ENCODE measurements at places on chromosomes 12 and 14.

DNA sequence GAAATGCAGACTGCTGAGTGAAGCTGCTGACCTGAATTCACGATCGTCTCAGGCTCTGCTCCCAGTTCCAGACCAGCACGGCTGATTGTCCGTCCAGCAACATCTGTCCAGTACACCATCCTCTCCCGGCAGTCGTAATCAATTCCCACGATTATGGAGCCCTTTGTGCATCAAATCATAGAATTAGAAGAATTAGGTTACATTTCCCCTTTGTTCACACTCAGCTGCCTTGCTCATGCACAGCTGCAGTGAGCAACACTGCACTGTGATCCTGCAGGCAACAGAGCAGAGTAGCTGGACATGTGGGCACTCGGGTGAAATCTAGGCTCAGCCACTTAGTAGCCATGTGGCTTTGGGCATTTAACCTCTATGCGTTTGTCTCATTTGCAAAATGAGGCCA is 22.2 kb downstream of the RTRAF start:
- DNase-seq = no peak

- DNase-seq = no peak
Measured at GRCh38 chr14:90871605-90872233, 55.5 kb upstream of the TTC7B start.

- no peak for DNase-seq
Measured at GRCh38 chr12:92568691-92569090, 134.1 kb upstream of the PLEKHG7 start.

DNA sequence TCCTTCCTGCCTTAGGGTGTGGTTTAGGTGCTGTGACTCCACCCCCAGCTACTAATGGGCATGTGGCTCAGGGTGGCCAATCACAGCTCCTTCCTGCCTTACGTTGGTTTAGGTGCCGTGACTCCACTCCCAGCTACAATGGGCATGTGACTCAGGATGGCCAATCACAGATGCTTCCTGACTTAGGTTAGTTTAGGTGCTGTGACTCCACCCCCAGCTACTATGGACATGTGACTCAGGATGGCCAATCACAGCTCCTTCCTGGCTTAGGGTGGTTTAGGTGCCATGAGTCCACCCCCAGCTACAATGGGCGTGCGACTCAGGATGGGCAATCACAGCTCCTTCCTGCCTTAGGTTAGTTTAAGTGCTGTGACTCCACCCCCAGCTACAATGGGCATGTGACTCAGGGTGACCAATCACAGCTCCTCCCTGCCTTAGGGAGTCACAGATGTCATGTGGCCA is 163.9 kb downstream of the TBX5 start:
- DNase-seq = no peak

- DNase-seq = no peak
Measured at GRCh38 chr12:43306066-43306465, 245.9 kb downstream of the ADAMTS20 start.

- peak; percentile 69 for DNase-seq
Measured at GRCh38 chr14:68853749-68854148, 60.9 kb upstream of the ZFP36L1 start.

DNA sequence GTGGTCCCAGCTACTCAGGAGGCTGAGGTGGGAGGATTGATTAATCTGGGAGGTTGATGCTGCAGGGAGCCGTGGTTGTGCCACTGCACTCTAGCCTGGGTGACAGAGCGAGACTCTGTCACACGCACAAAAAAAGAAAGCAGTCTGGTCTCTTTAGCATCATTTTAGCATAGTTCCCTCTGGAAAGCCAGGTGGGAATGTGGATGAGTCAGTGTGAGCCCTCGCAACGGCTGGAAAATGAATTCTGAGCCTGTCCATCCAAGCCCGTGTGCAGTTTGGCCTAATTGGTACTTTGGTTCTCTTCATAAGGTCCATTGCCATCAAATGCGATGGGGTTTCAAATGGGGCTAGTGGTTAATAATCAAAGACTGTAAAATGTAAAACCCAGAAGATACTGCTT is 2.4 kb downstream of the MYL2 start:
- no peak for DNase-seq

- peak; percentile 84 for DNase-seq
Measured at GRCh38 chr12:53068811-53069585, 10.2 kb downstream of the SPRYD3 start.

DNA sequence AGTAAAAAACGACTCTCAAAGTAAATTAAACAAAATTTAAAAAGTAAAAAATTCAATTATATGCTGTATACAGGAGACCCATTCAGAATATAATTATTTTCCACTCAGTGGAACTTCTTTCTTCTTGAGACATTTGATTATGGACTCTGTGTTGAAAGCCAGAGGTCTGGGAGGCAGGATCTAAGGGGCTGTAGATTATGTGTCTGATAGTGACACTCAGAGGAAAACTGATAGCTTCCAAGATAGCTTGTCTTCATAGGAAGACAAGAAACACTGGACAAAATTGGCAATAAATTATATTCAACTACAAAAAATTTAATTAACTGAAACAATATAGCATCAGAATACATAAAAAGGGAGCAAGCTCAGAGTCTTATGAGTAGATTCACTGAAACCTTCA is 135.8 kb downstream of the KITLG start:
- DNase-seq = no peak

DNA sequence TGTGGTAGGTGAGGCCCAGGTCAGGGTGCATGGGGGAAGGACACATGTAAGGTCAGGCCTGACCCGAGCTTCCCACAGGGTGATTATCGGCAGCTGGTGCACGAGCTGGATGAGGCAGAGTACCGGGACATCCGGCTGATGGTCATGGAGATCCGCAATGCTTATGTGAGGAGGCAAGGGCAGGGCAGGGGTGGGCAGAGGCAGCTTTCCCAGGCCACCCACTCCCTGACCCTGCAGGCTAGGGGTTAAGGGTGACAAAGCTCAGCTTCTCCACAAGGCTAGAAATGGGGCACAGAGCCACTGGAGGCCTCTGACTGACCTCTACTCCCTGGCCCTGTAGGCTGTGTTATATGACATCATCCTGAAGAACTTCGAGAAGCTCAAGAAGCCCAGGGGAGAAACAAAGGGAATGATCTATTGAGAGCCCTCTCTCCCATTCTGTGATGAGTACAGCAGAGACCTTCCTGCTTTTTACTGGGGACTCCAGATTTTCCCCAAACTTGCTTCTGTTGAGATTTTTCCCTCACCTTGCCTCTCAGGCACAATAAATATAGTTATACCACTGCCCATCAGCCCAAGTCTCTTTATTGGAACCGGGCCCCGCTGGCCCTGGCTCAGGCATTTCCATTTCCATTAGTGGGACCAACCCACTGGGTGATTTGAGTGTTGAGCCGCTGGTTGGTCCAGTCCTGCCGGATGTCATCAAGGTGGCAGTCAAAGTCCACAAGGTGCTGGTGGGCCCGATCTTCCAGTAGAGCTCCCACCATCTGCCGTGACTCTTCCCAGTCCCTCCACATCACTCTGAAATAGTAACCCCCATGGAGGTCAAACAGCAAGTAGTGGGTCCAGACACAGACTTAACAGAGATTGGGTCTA is 2.6 kb downstream of the PSME1 start:
- no peak for DNase-seq

DNA sequence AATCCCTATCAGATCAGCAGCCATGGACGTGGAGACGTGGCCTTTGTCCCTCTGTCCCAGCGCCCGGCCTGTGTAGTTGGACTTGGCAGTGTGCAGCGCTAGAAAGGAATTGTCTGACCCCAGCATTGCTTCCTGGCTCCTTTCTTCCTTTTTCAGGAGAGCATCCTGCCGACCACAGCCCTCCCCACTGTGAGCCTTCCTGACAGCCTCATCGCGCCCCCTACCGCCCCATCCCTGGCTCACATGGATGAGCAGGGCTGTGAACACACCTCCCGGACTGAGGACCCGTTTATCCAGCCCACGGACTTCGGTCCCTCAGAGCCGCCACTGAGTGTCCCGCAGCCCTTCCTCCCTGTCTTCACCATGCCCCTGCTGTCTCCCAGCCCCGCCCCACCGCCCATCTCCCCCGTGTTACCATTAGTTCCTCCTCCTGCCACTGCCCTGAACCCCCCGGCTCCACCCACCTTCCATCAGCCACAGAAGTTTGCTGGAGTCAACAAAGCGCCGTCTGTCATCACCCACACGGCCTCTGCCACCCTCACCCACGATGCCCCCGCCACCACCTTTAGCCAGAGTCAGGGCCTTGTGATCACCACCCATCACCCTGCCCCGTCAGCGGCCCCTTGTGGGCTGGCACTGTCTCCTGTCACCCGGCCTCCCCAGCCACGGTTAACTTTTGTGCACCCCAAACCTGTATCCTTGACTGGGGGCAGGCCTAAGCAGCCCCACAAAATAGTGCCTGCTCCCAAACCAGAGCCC is 40.6 kb downstream of the IL31 start:
- no peak for DNase-seq

DNA sequence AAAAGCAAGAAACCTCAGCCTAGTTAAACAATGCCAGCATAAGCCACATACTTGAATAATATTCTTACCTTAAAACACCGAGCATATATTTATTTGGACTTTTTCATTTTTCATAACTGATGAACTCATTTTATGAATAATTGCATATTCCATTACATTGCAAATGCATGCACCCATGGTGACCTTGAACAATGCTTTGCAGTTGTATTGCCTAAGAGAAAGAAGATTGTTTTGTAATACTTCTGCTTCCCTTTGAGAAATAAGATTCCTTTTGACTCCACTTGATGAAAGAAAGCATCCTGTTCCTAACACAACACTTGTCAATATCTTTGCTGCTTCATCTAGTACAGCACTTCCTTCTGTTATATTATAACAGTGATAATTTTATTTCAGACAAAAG is 1182.2 kb downstream of the FLRT2 start:
- DNase-seq = no peak

DNA sequence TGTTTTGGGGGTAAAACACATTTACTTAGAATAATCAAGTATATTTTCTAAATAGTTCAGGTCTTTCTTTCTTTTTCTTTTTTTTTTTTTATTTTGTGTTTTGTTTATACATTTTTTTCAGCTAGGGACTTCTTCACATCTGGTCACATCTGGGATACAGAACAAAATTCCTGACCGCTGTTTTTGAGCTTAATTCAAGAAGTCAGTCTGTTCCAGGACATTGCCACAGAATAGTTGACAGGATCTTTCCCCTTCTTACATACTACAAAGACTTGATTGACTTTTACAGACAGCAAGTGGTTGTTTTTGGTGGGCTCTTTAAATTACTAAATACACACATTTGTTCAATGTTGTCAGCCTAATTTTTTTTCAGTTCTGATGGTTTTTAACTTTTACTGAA is 41.8 kb upstream of the DCN start:
- no peak for DNase-seq

DNA sequence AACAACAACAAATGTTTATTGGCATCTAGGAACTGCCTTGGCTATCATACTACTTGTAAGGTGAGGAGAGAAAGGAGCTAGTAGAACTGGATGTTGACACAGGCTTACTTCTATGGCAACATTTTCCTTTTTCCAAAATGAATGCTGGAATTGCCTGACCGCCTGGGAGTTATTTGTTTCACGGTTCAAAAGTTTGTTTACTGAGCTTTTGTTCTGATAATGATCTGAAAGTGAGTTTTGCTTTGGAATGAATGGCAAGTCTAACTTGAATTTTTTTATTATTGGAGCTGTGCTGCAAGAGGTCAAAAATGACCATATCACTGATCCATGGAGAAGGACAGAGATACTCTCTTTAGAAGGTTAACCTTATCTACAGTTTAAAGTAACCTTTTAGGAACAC is 183.5 kb upstream of the CAND1 start:
- no peak for DNase-seq

GRCh38 chr14:54944737-54945391 is 42.2 kb upstream of the GCH1 start:
- no peak for DNase-seq

DNA sequence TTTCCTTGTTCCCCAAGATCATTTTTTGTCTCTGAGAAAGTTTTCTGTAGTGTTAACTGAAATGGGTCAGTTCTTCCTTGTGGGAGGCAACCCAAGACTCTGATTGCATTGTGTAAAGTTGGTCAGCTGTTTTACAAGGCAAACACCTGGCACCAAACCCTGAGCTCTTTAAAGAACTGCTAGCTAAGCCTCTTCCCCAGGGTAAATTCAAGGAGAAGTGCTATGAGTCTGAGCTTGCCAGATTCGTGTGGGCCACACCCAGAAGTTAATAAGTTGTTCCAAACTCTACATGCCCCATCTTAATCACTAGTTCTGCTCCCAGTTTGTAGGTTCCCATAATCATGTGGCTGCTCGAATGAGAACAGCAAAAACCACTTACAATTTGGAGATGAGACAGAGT is 214.5 kb downstream of the BTG1 start:
- no peak for DNase-seq

DNA sequence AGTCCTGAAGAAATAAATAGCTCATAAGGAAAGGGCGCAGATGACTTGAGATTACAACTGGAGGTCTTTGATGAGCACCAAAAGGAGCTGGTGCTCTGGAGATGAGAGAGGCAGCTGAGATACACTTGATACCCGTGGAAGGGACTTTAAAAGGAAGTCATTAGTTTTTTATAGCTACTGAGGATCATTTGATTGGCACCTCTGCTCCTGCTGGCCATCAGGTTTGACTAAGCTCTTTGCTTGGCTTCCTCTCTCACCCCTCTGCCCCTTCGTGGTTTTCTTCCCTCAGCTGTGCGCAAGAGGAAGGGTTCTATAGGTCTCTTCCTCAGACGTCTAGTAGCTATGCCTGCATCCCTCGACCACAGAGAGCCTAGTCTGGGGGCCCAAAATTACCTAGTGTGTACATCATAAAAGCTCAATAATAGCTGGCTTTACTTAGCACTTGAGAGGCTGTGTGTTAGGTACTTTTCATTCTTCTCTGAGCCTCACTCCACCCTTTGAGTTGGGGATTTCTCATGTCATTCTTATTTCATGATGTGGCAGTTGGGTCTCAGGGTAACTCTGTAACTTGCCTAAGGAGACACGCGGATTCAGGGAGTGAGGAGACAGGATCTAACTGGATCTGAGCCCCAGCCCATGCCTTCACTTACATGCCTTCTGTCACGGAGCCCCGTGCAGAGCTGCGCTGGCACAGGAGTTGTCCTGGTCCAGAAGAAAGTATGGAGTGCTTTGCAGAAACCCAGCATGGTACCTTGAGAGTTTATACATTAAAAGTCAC is 68.4 kb upstream of the ASPG start:
- no peak for DNase-seq

- DNase-seq = no peak
Measured at GRCh38 chr12:4141348-4142270, 132.0 kb upstream of the CCND2 start.

DNA sequence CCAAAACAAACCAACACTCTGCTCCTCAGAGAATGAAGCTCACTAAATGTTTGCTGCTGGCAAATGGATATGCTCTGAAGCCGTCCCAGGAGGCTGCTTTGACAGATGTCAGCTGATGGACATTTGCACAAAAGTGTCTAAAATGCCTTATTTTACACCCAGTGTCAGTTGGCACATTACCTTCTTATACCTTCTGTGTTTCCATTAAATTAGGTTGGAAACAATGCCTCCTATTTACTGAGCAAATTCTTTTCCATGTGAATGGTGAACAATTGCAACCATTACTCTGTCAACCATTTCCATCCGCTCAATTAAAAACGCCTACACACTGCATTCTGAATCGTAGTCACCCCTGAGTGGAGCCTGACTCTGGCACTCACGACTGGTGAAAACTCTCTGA is 1679.9 kb upstream of the FLRT2 start:
- no peak for DNase-seq

GRCh38 chr14:91919814-91920213 is 27.7 kb downstream of the FBLN5 start:
- no peak for DNase-seq

- DNase-seq = no peak
Measured at GRCh38 chr14:91573528-91573893, 63.4 kb upstream of the PPP4R3A start.
